ENCODE measurements at places on chromosomes 12 and 14. TPM values are rescaled to one million over a fixed set of nuclear protein-coding genes. Genes with fewer than 3 reads are reported as not detected.

The CD27 gene
- total RNA-seq: 0.58 TPM

The KLRB1 gene
- total RNA-seq: 1.4 TPM

The FAIM2 gene
- total RNA-seq: 107 TPM

The PIP4K2C gene
- total RNA-seq: 26.0 TPM

The HOXC5 gene
- total RNA-seq: 5.6 TPM

The MYF6 gene
- not detected for total RNA-seq

The BATF gene
- 1.7 TPM for total RNA-seq

The SERPINA12 gene
- not detected for total RNA-seq

The GSG1 gene
- total RNA-seq: not detected

The KLHL33 gene
- 2.1 TPM for total RNA-seq

The MAP1LC3B2 gene
- 4.4 TPM for total RNA-seq

The GARIN6 gene
- not detected for total RNA-seq

The C12orf54 gene
- 2.4 TPM for total RNA-seq

The TMEM120B gene
- total RNA-seq: 20.6 TPM

The MYL2 gene
- not detected for total RNA-seq

The SAMD15 gene
- 0.36 TPM for total RNA-seq

The SETD1B gene
- total RNA-seq: 26.3 TPM

The RPGRIP1 gene
- total RNA-seq: 0.45 TPM

The PIWIL1 gene
- not detected for total RNA-seq

The ARMH4 gene
- 11.5 TPM for total RNA-seq

The ANKRD33 gene
- total RNA-seq: 0.76 TPM

The RASSF8 gene
- total RNA-seq: 132 TPM

The NEMP1 gene
- 13.1 TPM for total RNA-seq

The RND1 gene
- 4.5 TPM for total RNA-seq

The KCNK13 gene
- total RNA-seq: 0.53 TPM

The MYO1A gene
- 0.36 TPM for total RNA-seq

The OTOGL gene
- 0.22 TPM for total RNA-seq

Data from sciatic nerve (tissue), 2 donors.